ENCODE measurements at places on chromosomes 3 and 15. TPM values are rescaled to one million over a fixed set of nuclear protein-coding genes. Genes with fewer than 3 reads are reported as not detected.
A peak's percentile ranks its signal among the peaks of the same experiment; 100 is the strongest.

- no peak for DNase-seq
Observed at GRCh38 chr15:68518046-68518445, 60.7 kb upstream of the CORO2B start.

DNA sequence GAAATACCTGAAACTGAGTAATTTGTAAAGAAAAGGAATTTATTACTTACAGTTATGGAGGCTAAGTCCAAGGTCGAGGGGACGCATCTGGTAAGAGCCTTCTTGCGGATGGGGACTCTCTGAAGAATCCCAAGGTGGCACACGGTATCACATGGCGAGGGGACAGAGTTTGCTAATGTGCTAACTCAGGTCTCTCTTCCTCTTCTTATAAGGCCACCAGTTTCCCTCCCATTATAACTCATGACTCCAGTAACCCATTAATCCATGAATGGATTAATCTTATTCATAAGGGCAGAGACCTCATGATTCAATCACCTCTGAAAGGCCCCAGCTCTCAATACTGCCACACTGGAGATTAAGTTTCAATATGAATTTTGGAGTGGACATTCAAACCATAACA is 15.7 kb downstream of the ZBED2 start:
- no peak for DNase-seq

- no peak for DNase-seq
Observed at GRCh38 chr15:36356978-36357601, 222.3 kb upstream of the CDIN1 start.

DNA sequence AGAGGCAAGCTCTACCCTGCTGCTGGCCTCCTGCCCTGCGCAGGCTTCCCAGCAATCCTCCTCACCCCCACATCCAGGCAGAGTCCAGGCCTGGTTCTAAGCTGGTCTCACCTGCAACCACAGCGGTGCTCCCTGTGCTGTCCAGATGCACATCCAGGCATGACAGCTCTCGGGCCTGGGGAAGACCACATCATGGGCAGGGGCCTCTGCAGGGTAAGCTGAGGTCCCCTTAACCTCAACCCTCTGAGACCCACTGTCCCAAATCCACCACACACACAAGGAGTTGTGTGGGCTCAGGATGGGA is 10.8 kb downstream of the PLA2G4D start:
- no peak for DNase-seq

- no peak for DNase-seq
Observed at GRCh38 chr3:187914231-187914630, 169.0 kb upstream of the BCL6 start.

GRCh38 chr3:187740421-187741399 is 4.6 kb downstream of the BCL6 start:
- peak; percentile 50 for DNase-seq

GRCh38 chr3:48012659-48013058 is 3.6 kb downstream of the MAP4 start:
- no peak for DNase-seq

GRCh38 chr3:126984391-126985131 is 1.6 kb downstream of the PLXNA1 start:
- no peak for DNase-seq

DNA sequence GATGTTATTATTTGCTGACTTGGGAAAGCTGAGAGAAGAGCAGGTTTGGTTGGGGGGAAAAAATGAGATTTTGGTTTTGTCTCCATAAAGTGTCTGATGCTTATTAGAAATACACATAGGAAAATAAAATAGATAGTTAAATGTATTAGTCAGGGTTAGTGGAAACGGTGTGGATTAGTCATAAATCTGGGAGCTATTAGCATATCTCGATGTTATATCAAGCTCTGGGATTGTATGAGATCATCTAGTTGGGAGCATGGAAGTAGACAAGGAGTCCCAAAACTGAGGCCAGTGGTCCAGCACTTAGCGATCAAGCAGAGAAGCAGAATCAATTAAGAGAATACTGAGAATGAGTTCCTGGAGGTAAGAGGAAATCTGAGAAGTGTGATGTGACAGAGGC is 845.5 kb downstream of the ROBO2 start:
- DNase-seq, result no peak

GRCh38 chr15:59180945-59181600 is 25.6 kb upstream of the LDHAL6B start:
- no peak for DNase-seq

- DNase-seq, result peak; percentile 65
Observed at GRCh38 chr15:88605189-88606069, 15.7 kb upstream of the AEN start.

DNA sequence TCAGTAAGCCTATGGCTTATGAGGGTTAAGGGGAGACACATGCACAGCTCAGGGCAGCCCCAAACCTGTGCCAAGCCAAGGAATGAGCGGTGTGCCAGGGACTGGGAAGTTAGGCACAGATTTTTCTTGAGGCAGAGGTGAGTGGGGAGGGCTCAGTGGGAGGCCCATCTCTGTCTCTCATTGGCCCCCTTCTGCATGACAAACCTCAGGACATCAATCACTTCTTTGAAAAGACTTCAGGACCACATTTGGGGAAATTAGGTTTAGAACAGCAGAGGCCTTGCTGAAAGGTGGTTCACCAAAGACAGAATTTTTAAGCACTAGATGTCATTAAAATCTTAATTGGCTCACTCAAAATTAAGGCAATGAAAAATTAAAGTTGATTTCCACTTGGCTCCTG is 57.2 kb downstream of the RAB11A start:
- no peak for DNase-seq

DNA sequence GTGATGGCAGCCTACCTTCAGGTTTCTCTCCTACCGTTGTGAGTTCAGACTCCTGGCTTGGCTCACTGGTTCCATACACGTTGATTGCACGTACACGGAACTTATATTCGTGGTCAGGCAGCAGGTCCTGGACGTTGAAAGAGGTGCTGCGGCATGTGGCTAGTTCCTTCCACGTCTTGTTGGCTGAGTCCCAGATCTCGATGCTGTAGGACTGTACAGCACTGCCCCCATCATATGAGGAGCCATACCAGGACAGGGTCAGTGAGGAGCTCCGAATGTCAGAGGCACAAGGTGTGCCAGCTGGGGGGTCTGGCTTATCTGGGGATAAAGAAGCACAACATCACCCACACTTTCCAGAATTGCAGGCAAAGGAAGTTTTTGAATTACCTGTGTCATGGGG is 72.3 kb upstream of the HACD2 start:
- no peak for DNase-seq

DNA sequence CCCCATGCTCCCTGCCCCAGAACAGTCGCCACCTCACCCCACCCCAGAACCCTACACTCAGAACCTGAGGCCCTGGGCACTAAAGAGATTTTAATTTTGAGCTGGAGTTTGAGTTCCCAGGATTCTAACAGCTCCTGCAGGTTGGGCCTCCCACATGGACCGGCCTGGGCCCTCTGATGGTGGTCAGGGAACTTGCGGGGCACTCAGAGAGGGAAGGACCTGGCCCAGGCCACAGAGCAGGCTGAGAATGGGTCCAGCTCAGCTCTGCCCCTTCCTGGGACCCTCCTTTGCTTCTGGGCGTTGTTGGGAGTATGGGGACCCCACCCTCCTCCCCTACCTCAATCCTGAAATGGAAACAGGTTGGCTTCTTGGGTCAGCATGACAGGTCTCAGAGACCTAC is 1.1 kb upstream of the SEMA3G start:
- no peak for DNase-seq

- DNase-seq, result peak; percentile 14
Observed at GRCh38 chr15:51536965-51537574, 85.5 kb downstream of the DMXL2 start.

SEMA7A gene
- total RNA-seq, result 38.1 TPM

ISLR gene
- total RNA-seq, result not detected

IGSF11 gene
- 0.37 TPM for total RNA-seq

GOLGA6A gene
- not detected for total RNA-seq

HAUS2 gene
- 35.7 TPM for total RNA-seq

ACAN gene
- total RNA-seq, result not detected

ITIH1 gene
- not detected for total RNA-seq

All from Caco-2 (cell line).